ENCODE measurements at places on chromosomes 6 and 20.

DNA sequence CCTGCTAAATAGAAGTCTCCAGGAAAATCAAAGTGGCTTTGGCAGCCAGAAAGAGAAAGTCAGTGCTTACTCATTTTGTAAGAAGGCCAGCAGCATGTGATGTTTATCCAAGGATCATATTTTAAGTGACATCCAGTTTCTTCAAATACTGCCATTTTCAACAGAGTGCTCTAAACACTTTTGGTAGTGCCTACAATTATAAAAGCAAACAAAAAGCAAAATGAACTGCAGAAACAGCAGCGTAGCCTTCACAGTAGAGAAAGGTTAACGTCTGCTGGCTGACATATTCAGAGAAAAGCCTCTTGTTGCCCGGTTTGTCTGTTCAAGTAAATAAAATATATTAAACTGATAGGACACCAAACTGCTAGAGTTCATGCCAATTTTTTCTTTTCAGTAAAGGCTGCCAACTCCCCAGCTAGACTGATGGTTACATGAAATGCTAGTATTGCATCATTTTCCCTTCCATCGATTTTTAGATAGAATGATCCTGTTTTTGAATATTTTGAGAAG, 705.7 kb upstream of the SLC35B3 start:
- no peak for DNase-seq

DNA sequence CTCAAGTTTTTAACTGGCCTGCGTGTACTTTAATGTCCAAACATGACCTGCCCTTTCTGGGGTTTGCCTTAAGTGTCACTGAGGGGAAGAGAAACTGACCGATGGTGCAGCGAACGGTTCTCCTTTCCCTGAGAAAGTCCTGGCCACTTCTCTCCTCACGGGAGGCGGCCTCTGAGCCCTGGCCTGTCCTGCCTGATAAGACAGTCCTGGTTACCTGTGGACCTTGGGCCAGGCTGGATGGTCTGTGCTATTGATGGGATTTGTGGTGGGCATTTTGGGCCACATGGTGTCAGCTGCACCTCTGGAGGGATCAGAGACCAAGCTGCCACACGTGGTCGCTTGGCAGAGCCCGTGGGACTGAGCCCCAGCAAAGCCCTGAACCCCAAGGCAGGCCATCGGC, 11.6 kb upstream of the NTSR1 start:
- no peak for DNase-seq

DNA sequence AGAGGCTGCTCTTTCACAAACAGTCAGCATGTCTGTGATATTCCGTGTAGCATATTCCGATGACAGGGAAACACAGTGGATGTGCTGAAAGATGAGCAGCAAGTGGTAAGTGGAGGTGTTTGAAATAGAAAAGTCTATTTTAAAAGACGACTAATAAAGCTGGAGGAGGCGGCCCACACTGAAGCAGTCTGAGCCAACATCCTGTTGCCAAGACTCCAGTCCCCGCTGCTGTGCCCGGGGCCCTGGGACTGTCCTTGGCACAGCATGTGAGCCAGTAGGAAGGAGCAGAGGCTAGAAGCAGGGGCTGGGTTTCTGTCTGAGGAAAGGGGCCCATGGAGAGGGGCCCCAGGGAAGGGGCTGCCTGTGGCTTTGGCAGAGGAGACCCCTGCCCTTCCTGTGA, 351.5 kb upstream of the CHD6 start:
- DNase-seq, result no peak

- no peak for DNase-seq
Measured at GRCh38 chr20:12416281-12416680, 498.6 kb downstream of the BTBD3 start.

- no peak for DNase-seq
Measured at GRCh38 chr6:107418118-107418517, 41.2 kb downstream of the PDSS2 start.

- DNase-seq, result no peak
Measured at GRCh38 chr6:20846602-20847028, 312.4 kb downstream of the CDKAL1 start.

DNA sequence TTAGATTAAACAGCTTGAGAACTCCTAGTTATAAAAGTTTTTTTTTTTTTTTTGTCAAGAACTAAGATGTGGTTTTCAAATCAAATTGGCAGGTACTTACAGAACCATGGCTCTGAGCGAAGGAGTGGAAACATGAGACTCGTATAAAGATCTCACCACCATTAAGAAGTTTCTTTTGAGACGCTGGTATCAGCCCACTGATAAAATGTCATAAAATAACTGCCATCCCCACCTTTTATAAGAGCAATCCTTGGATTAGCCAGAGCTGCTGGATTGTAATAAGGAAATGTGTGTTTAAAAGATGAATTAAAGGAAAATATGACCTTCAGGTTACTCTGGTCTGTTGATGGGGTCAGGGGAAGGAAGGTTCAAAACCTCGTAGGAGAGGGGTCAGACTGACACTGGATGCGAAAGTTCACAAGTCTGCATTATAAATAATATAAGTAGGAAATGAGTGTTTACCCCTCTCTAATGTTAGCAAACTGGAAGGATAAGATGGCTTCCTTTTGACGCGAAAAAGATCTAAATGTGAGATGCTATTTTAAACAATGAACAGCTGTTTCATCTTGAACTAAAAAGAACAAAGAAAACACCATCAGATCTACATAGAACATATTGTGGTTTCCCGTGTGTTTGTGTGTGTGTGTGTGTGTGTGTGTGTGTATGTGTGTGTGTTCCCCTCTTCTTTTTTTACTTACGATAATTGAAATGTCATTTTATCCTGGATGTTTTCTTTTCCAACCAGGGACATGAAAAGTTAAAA, 386.8 kb upstream of the JAG1 start:
- DNase-seq, result no peak

DNA sequence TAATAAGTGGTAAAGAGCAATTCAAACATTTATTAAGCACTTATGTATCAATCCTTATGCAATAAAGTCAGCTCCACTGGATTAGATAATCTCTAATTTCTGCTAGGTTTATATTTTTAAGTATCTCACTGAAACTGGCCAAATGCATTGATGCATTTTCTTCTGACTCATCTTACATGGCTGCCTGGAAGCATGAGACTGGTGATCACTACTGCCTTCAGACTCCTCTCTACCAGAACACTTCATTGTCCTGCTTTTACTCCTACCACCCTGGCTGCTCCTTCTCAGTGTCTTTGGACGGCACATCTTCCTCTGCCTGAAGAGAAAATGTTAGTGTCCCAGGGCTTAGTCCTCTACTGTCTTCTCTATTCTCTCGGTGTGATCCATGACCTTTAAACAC, 7.4 kb downstream of the CEP85L start:
- no peak for DNase-seq

DNA sequence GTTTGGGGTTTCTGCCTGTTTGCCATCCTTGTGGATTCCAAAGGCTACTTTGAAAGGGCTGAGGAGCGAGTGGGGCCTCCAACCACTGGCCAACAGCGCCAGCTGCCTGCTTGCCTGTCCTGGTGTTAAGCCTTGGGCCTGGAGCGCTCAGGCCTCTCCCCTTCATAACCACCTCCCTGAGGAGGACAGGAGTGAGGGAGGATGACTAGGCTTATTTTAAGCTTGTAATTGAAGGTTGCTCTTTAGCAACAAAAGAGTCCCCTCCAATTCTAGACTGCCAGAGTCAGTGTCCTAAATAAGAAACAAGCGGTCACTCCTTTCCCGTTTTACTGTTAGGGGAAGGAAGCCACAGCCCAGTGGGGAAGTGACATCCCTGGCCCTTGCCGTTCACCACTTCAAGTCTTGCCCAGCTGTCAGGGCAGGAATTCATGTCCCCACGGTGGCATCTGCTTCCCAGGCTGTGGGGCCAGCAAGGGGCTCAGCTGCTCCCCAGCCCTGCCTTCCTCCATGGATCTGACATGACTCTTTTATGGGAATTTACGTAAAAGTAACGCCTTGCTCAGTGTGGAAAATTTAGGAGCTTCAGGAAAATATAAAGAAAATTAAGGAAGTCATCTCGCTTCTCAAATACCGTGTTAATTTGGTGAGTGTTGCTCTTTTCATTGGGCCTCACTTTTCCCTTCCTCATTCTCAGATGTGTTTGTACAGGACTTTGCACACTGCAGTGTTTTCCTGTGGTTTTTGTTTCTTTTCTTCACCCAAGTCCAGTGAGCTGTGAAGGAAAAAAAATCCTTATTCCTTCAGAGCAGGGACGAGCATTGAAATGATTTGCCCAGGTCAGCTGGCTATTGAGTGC, 57.8 kb downstream of the SSR1 start:
- DNase-seq, result no peak

DNA sequence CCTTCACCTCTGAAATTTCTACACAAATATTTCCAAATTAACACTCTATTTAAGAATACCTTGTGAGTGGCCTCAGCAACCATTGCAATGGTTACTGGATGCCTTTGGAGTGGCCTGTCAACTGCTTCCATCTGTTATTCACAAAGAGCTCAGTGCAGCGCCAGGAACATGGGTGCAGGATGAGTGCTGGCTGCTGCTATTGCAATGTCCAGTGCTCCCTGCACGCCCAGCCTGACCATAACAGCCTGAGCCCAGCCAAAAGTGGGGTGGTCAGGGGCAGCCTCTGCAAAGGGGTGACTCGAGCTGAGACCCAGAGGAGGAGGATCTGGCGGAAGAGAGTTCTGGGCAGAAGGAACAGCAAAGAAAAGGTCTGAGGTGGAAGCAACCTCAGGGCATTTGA, 18.4 kb downstream of the CASS4 start:
- no peak for DNase-seq

GRCh38 chr6:36934901-36935300, 19.6 kb upstream of the PI16 start:
- no peak for DNase-seq

- DNase-seq, result no peak
Measured at GRCh38 chr6:11922901-11923300, 89.2 kb upstream of the HIVEP1 start.

- DNase-seq, result peak; percentile 41
Measured at GRCh38 chr6:107033126-107033525, 5.1 kb downstream of the MTRES1 start.

GRCh38 chr20:50280851-50281655, 90.4 kb downstream of the CEBPB start:
- no peak for DNase-seq

- no peak for DNase-seq
Measured at GRCh38 chr6:43434001-43434840, 6.9 kb downstream of the ABCC10 start.

GRCh38 chr6:148791372-148791771, 44.5 kb downstream of the UST start:
- no peak for DNase-seq

DNA sequence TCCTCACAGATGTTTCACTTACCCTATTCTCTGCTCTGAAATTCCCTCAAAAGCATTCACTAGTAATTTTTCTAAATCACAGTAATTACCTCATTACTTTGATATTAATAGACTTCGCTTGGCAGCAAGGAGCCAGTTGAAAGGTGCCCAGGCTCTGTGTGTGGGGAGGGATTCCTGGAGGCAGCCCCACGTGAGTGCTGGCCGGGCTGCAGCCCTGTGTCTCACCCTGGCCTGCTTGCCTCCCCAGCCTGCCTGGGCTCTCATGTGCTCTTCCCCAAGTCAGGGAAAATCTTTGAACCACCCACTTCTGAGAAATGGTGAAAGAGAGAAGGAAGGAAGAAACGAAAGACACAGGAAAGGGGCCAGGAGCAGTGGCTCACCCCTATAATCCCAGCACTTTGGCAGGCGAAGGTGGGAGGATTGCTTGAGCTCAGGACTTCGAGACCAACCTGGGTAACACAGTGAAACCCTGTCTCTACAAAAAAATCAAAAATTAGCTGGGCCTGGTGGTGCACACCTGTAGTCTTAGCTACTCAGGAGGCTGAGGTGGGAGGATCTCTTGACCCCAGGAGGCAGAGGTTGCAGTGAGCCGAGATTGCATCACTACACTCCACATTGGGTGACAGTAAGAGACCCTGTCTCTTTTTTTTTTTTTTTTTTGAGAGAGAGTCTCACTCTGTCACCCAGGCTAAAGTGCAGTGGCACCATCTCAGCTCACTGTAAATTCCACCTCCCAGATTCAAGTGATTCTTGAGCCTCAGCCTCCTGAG, 20.0 kb upstream of the SNTA1 start:
- DNase-seq, result no peak

DNA sequence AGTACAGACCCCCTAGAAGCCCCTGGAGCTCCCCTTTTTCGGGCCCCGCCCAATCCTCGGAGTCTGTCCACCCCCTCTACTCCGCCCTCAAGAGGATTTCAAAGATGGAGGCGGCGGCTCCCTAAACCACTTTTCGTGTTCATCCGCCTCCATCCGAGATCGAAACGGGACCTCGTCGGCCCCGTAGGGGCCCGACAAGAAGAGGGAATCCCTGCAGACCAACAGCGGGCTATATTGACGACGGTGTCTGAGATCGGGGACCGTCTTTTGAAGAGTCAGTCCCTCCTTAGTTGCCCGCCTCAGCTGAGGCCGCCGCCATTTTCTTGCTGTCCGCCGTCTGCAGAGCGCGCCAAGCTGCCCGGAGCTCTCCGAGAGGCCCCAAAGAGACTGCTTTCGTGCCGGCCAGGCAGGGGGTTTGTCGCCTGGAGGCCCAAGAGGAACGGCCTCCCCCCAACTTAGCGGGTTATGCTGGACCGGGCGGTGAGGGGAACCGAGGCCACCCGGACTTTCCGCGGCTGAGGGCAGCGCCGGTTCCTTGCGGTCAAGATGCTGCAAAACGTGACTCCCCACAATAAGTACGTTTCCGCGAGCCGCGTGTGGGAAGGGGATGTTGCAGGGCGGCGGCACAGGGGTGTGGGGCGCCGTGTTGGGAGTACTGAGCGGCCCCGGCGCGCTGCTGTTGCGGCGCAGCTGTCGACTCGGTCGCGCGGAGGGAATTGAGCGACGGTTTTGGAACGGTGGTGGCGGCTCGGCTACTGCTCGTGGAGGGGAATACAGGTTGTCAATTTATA, 4.2 kb downstream of the BRD2 start:
- no peak for DNase-seq

DNA sequence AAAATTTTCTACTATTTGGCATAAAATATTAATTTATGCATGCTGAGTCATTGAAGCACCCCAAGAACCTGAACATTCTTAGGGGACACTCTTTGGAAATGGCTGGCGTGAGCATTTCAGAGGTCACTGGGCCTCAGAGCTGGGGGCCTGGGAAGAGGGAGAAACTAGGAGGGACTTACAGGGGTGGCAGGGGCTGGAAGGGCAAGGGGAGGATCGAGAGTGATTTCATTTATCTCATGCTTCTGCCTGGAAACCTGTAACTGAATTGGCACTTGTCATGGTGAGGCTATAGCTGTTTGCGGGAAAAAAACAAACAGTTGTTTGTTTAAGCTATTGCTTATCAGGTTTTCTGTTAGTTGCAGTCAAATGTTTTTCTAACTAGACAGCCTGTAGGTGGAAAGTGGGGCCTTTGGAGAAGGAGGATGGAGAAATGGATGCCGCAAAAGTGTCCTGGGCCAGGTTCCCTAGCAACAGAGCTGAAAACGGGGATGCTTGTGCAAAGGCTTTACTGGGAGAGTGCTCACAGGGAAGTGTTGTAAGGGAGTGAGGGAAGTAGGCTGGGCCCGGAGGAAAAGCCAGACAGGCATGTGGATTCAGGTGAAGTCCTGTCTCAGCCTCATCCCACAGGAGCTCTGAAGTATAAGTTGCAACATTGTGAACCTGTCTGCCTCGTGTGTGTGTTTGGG, 36.4 kb upstream of the KAT14 start:
- DNase-seq, result no peak
